ENCODE measurements at places on chromosomes 5 and 9.

DNA sequence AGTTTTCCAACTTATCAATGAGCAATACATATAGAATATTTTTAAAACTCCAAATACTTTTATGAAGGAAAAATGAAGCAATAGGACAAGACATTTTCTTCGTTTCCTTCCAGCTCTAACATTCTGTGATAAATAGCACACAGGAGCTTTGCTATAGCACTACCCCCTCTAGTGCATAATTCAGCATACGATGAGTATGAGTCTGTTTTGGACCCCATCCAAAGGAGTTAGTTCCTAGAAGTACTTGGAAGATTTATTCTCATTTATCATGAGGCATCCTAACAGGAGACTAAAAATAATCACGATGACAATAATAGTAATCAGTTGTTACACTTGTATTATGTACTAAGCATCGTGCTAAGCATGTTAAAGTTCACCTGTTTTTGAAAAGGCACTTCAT is 1061.3 kb upstream of the DMAC1 start:
- DNase-seq = no peak
- peaks cover 2% of the 10 kb centered on the region for H3K4me1 ChIP-seq
- H3K4me3 ChIP-seq = no peak overlapping the region
- H3K36me3 ChIP-seq = no peaks in the 10 kb centered on the region
- no peak overlapping the region for H3K27ac ChIP-seq

DNA sequence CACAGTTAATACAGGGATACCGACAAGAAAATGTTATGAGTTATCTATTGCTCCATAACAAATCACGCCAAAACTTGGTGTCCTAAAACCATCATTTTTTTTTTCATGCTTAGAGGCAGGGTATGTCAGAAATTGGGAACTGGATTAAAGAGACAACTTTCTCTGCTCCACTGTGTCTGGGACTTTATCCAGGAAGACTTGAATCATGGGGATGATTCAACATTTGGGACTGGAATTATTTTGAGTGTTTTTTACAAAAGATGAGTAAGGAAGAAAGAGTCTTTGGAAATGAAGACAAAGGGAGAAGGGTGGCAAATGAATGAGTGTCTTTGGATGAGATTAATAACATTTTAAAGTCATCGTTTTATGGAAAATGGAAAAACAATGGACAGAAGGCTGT is 1883.7 kb upstream of the C9orf72 start:
- no peaks in the 10 kb centered on the region for H3K27me3 ChIP-seq
- no peak for DNase-seq
- H3K4me3 ChIP-seq = no peak overlapping the region
- H3K27ac ChIP-seq = no peak overlapping the region

GRCh38 chr5:80764786-80765185 is 110.0 kb upstream of the DHFR start:
- no peak overlapping the region for H3K4me3 ChIP-seq
- no peak overlapping the region for H3K27ac ChIP-seq
- H3K27me3 ChIP-seq = no peaks in the 10 kb centered on the region
- no peak for DNase-seq

GRCh38 chr9:8677741-8678140 is 878.2 kb upstream of the DMAC1 start:
- H3K4me1 ChIP-seq = peaks cover 3% of the 10 kb centered on the region
- H3K27ac ChIP-seq = no peak overlapping the region
- H3K4me3 ChIP-seq = no peak overlapping the region
- no peak for DNase-seq

DNA sequence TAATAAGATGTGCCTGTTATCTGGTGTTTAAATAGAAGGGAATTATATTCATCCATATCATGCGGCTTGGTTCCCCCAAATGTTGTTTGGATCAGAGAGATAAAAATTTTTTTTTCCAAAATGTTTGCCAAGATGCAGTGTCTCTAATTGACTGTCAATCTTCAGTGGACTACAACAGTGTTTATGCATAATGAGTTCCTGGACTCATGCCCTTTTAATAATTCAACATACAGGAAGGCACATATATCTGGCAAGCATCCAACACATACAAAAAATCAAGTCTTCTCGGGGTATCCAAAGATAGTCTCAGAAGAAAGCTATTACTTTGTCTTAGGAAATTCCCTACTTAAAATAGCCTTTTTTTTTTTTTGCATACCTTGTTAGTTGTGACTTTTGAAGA is 1534.7 kb downstream of the EFNA5 start:
- no peak for DNase-seq
- no peak overlapping the region for H3K4me3 ChIP-seq
- no peaks in the 10 kb centered on the region for H3K27me3 ChIP-seq
- H3K27ac ChIP-seq = no peak overlapping the region

DNA sequence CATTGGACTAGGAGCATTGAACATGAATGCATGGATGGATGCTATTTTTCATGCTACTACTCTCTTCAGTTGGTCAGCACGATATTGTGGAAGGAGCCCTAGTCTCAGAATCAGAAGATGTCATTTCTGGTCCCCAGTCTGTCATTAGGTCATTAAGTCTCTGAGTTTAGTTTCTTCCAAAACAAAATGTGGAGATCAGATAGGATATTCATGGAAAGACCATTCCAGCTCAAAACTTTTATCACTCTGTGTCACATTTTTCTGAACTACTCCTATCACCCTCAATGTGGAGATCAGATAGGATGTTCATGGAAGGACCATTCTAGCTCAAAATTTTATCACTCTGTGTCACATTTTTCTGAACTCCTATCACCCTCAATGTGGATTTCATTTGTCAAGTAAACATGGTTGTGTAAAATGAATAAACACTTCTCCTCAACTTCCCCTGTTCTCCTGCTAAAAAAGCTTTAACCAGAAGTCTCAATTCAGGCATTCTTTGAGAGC is 296.8 kb downstream of the MRPS30 start:
- no peaks in the 10 kb centered on the region for H3K27me3 ChIP-seq
- DNase-seq = no peak
- H3K27ac ChIP-seq = no peak overlapping the region

GRCh38 chr5:103513701-103514100 is 48.9 kb downstream of the NUDT12 start:
- DNase-seq = no peak
- H3K4me1 ChIP-seq = no peaks in the 10 kb centered on the region
- no peaks in the 10 kb centered on the region for H3K27me3 ChIP-seq
- H3K27ac ChIP-seq = no peak overlapping the region

DNA sequence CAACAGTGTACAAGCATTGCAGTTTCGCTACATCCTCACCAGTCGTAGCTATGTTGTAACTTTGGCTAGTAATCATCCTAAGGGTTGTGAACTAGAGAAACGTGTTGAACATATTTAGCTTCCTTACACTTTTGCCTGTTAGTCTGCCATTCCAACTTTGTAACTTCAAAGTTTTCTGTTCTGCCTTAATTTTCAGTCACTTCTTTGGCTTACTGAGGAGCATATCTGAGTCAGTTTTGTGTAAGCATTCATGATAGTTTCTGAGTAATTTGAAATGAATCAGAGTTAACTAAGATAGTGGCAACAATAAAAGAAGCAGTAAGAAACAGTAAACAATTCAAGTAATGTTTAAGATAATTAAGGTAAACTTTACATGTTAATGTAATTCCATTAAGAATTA is 58.9 kb upstream of the MCCC2 start:
- DNase-seq = no peak
- no peak overlapping the region for H3K4me3 ChIP-seq
- H3K4me1 ChIP-seq = no peaks in the 10 kb centered on the region
- H3K27ac ChIP-seq = no peak overlapping the region

DNA sequence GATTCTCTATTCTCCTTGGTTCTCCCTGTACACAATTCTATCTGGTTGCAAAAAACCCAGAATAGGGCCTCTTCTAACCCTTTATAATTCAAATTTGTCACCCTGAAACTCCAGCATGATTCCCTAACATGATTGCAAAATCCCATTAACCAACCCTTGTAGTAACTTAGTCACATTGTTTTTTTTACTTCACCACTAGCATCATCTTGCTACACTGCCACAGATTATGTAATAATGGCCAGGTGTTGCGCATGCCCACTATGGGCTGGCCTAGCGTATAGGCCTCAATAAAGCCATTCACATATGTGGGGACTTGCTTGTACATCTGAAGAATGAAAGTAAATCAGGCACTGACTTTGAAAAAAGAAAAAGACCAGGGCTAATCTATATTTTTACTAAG is 25.7 kb downstream of the FAM170A start:
- H3K27me3 ChIP-seq = no peaks in the 10 kb centered on the region
- H3K4me1 ChIP-seq = no peaks in the 10 kb centered on the region
- H3K36me3 ChIP-seq = no peaks in the 10 kb centered on the region
- no peak overlapping the region for H3K4me3 ChIP-seq
- no peak for DNase-seq

Measured in iPS DF 6.9 (cell line).